ENCODE measurements at places on chromosomes 6 and 20.

GRCh38 chr20:17919149-17919548, 49.4 kb downstream of the SNX5 start:
- DNase-seq, result no peak

- no peak for DNase-seq
Observed at GRCh38 chr6:142913511-142914047, 31.4 kb downstream of the HIVEP2 start.

DNA sequence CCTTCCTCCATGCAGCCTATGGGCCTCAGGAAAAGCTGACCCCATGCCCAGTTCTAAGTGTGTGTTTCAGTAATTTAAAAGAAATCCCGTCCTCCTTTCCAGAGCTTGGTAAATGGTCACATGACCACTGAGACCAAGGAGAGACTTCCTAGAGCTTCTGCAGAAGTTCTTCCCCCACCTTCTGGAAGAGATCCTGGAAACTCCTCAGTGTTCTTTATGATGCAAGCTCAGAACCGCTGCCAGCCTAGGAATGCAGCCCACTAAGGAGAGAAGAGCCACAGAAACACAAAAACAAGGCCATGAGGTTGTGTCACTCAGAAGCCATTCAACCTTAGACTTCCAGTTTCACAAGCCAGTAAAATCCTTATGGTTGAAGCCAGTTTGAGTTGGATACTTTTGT, 348.4 kb downstream of the TPBG start:
- DNase-seq, result peak; percentile 32

GRCh38 chr20:63314015-63314471, 21.1 kb downstream of the COL20A1 start:
- DNase-seq, result no peak

- DNase-seq, result no peak
Observed at GRCh38 chr20:60970601-60971000, 281.5 kb upstream of the CDH4 start.

DNA sequence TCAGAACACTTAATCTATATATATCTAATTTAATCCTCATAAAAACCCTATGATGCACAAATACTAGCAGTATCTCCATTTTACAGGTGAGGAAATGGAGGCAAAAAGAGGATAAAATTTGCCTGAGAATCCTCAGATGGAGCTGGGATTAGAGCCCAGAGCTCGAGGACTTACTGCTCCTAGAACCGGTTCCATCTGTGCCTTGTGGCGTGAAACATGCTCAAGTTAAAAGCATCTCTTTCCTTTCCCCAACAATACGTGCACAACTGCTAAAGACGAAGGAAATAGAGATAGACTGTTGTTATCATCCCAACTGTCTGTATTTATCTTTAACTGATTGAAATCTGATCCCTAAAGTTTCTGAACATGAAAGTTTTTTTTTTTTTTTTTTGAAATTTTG, 367.6 kb upstream of the SOX4 start:
- DNase-seq, result no peak

GRCh38 chr6:150891888-150892485, 26.5 kb downstream of the MTHFD1L start:
- peak; percentile 66 for DNase-seq

DNA sequence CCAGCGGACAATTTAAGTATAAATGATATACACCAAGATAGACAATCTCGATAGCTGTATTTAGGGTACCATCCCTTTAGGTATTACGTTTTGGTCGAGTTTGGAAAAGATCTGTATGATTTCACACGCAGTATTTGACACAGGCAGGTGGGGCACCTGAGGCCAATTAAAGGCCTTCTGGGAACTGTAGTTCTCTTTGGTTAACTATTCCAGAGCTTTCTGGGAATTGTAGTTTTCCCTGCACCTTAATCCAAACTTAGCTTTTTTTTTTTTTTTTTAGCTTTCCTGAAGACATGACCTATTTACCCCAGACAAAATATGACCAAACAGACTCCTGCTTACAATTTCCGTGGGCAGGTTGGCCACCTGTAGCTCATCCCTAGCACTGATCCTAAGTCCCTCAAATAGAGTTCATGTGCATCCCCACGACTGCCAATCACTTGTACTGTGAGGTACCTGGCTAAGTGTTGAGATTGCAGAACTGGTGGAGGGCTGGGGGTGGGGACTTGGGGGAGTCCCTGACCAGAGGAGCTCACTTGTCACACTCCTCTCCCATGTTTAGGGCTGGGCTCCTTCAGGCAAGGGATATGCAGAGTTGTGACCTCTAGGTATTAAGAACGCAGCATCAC, 999 bp upstream of the EHMT2 start:
- DNase-seq, result peak; percentile 20

- peak; percentile 50 for DNase-seq
Observed at GRCh38 chr6:104855507-104855906, 4.2 kb downstream of the HACE1 start.

DNA sequence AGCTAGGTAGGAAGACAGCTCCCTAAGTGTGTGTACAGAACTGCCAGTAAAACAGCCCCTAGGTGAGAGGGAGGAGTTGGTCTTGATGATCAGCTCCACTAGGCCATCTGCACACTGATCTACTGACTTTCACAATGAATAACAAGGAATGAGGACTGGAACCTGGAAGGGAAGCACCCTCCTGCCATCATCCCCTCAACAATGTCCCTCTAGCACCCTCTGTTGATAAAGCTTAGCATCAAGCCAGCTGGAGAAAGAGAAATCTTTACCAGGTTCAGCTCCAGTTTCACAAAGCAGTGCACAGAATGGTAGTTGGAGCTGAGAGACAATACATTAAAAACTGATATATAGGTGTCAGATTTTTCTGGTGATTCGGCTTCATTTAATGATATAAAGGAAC, 57.2 kb upstream of the IRAK1BP1 start:
- peak; percentile 46 for DNase-seq

All from HFFc6 (cell line).